ENCODE measurements at places on chromosomes 1 and 21. TPM values are rescaled to one million over a fixed set of nuclear protein-coding genes. Genes with fewer than 3 reads are reported as not detected.

FNDC5 gene
- total RNA-seq: 0.22 TPM

EIF3I gene
- total RNA-seq: 441 TPM

SLC1A7 gene
- total RNA-seq: 0.12 TPM

CRNN gene
- total RNA-seq: not detected

BMP8A gene
- total RNA-seq: 0.11 TPM

KCNK2 gene
- total RNA-seq: 15.9 TPM

USH2A gene
- total RNA-seq: under 0.01 TPM

ZNF687 gene
- 12.6 TPM for total RNA-seq

NOS1AP gene
- total RNA-seq: 0.44 TPM

EDN2 gene
- total RNA-seq: not detected

HUNK gene
- 0.12 TPM for total RNA-seq

NGF gene
- 7.9 TPM for total RNA-seq

PDZK1 gene
- 0.50 TPM for total RNA-seq

TMEM240 gene
- total RNA-seq: 7.2 TPM

FCRL5 gene
- total RNA-seq: not detected

CHRNB2 gene
- under 0.01 TPM for total RNA-seq

All from uterine smooth muscle cell (primary cell).